Stimulated activated naive CD8-positive, alpha-beta T cell treated with anti-CD3 and anti-CD28 coated beads, Interleukin-15, amount 100 ng/mL, for 72 hours (primary cell): ENCODE measurements at places on chromosomes 5 and 9.

DNA sequence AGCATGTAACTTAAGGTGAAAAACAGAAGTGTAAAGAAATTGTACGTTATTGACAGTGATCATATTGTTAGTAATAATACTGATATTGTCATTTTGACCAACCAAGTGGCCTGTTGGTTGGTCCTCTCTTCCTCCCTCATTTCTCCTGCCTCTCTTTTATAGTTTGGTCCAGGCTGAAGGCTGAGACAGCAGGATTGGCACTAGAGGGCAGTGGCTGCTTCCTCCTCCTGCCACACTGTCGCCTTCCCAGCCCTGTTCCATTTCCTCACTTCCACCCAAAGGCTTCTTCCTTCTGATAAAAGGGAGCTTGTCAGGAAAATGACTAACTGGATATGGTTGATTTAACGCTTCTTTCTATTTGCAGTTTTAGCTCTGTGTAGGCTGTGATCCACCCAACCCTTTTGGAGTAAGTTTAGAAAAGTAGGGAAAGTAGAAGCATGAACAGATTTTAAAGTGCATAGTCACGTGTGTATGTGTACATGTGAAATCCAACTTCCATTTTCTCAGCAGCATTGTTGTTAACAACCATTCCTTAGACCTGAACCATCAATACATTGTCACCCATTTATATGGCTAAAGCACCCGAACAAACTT lies 35.6 kb downstream of the PTCD2 start:
- DNase-seq = no peak

- no peak for DNase-seq
Observed at GRCh38 chr5:170554521-170555267, 50.9 kb downstream of the KCNIP1 start.

- DNase-seq = no peak
Observed at GRCh38 chr9:120441426-120442307, 138.3 kb downstream of the CDK5RAP2 start.

- DNase-seq = no peak
Observed at GRCh38 chr5:6781716-6782115, 68.5 kb downstream of the TENT4A start.

GRCh38 chr9:118961857-118962256 lies 407.4 kb downstream of the BRINP1 start:
- DNase-seq = no peak

- DNase-seq = no peak
Observed at GRCh38 chr5:80238097-80238496, 17.8 kb downstream of the SERINC5 start.

- no peak for DNase-seq
Observed at GRCh38 chr5:154478224-154478565, at the start of gene HAND1. Gene HAND1 (minus strand): TSS chr5:154478227. CDS start chr5:154478008, 219 bp downstream.

DNA sequence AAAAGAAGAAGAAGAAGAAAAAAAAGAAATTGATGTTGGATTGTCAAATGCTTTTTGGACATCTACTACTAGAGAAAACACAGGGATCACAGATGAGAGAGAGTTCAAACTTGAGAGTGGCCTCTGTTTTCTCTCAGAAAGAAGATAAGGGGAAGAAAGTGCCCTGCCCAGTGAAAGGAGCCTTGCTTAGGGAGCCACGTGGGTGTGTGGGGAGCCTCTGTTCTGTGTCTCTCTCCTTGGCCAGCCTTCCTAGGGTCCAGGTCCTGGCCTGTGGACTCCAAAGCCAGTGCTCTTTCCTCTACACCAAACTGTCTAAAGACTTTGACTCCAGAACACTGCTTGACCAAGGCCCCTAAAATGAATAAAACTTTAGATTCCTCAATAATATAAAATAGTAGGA lies 22.0 kb upstream of the COL15A1 start:
- DNase-seq = no peak

GRCh38 chr5:28542987-28543386 lies 1504.6 kb upstream of the CDH9 start:
- DNase-seq = no peak

DNA sequence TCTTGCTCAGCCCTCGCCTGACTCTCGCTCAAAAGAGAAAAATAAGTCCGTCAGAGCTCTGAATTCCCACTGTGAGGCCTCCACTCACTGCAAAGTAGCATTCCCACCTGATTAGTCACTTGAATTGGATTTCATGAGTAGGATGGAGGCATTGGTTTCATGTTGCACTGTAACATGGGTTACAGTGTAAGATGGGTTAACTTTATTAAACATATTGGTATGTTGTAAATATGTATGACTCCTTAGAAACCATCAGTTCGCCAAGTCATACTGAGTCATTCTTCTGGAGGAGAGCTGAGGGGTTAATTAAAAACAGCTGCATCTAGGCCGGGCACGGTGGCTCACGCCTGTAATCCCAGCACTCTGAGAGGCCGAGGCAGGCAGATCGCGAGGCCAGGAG lies 93.8 kb upstream of the BNC2 start:
- no peak for DNase-seq

GRCh38 chr9:93670208-93671019 lies 94.0 kb downstream of the PHF2 start:
- DNase-seq = no peak

DNA sequence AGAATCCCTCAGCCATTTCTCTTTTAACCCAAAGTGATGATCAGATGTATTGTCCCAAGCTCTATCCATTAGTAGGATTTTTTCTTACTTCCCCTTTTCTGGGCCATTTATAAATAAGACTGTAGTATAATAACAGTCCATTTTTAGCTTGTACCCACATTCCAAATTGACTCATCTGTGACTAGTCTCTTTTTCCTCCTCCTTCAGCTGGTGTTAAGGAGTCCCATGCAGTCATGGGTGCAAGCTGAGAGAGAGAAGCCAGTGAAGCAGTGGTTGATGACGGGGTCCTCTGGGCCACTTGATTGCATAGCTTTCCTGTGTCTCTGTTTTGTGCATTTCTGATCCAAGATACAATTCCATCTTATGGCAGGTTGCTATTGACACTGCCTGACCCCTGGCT lies 476.0 kb upstream of the CD180 start:
- DNase-seq = no peak

DNA sequence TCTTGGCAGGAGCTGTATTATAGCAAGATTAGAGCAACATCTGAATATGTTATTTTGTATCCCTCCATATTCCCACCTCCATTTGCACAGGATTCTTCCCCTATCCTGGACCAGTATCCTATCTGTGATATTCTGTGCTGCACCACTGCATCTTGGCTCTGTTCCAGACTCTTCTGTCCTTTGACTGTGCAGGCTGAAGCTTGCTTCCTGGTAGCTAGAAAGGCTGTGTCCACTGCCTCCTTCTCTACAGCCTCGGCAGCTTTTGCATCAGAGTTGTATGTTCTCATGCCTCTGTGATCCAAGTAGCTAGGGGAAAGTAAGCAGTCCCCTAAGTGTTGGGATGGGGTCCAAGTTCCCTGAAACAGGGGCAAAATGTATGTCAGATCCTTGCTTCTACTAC lies 104.1 kb downstream of the GAS1 start:
- DNase-seq = no peak

DNA sequence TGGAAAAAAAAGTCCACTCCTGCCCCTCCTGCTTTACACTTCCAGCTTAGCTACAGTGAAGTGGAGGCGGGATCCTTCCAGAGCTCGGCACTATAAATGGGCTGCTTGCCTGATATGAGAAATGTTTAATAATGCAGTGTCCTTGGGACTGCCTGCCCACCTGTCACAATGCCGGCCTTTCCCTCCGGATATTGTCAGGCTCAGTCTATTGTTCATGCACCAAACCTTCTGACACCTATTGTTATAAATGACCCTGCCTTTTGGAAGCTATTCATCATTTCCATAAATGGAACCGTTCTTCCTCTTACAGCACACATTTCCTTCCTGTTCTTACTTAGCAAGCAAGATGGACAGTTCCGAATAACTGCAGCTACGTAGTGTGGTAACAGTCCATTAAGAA lies 146.3 kb downstream of the DMAC1 start:
- DNase-seq = no peak

DNA sequence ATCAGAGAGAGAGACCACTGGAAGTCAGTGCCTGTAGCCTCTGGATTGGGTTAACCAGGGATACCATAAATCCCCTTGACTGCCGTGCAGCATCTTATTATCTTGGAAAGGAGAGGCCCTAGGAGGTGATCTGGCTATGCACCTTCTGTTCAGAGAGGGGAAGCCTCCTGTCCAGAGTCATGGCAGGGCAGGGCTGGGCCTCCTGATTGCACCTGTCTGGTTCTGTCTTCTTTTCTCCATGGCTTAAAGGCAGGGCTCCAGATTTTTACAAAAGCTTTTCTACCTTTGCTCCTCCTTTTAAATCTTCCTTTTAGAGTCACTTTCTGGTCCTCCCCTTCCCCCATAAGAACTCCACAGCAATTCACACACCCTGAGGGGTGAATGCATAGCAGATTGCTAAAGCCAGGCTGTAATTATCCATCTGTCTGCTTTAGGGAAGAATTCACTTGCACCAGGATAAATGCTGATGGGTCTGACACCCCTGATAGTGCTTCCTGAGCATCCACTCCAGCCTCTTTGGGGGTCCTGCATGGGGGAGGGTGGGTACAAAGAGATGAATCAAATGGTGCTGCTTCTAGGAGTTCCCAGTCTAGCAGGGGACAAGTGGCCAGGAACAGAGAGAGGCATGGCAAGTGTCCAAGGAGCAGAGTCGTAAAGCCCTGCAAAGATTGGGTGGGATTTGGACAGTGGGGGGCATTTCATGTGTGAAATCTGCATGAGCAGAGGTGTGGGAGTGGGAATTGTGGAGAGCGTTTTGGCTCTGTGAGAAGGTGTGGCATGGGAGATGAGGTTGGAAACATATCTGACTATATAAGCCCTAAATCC lies 141.3 kb upstream of the ALDH1B1 start:
- DNase-seq = no peak

- no peak for DNase-seq
Observed at GRCh38 chr5:160036243-160036642, 27.3 kb downstream of the TTC1 start.

DNA sequence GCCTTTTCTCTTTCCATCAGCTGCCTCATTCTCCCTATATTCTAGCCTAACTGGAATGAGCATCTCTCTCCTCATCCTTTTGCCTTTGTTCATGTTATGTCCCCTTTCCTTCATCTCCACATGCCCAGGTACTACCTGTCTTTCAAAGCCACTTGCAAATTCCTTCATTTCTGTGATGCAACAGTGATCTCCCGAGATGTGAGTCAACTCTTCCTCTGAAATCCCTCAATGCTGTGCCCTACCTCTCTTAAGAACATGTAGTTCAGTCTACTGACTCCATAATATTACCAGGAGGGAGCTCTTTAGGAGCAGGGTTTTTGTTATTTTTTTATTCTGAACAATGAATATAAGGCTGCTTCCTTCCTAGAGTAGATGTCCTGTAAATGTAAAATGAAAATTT lies 91.6 kb downstream of the ZNF462 start:
- no peak for DNase-seq

GRCh38 chr9:77679088-77679487 lies 31.0 kb upstream of the GNA14 start:
- DNase-seq = no peak

DNA sequence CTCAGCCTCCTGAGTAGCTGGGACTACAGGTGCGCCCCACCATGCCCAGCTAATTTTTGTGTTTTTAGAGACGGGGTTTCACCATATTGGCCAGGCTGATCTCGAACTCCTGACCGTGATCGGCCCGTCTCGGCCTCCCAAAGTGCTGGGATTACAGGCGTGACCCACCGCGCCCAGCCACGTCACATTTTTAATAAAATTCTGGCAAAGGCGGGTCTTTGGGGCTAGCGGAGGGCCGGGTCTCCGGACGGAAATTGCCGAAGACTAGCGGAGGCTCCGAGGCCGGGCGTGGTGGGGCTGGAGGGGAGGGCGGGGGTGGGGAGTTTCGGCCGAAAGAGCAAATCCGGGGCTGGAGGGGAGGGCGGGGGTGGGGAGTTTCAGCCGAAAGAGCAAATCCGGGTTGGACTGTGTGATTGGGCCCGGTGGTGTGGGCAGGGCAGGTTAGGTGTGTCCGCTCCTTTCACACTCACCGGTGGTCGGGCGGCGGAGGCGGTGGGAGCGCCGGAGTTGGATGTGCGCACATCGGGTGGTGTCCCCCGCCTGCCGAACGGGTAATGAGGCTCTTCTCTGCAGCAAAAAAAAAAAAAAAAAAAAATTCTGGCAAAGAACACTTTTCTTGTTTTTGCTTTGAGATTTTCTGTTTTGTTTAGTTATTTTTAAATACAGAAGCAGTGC lies 27.1 kb downstream of the RUFY1 start:
- DNase-seq = no peak

GRCh38 chr5:123033157-123033671 lies 3.3 kb downstream of the PPIC start:
- no peak for DNase-seq

- DNase-seq = no peak
Observed at GRCh38 chr9:102521097-102521755, 473.9 kb upstream of the CYLC2 start.

- DNase-seq = no peak
Observed at GRCh38 chr9:131091352-131091992, 4.9 kb upstream of the AIF1L start.

DNA sequence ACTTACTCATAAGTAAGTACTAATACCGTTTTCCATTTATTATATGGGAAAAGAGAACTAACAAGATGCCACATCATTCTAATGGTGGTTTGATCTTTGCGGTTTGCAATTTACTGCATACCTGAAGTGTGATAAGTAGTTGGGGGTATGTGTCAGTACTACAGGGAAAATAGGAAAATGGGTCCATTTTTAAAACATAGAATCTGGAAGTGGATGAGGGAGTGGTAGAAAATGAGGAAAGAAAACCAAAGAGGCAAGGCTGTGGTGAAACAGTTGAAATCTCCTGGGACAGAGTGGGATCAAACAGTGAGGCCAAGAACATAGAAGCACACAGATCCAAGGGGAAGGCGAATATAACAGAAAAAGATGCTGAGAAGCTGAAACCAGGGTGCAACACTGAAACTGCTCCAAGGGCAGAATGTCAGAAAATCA lies 6.7 kb downstream of the ADAMTSL1 start:
- DNase-seq = no peak

GRCh38 chr9:34518896-34519295 lies 3.9 kb downstream of the ENHO start:
- no peak for DNase-seq

- no peak for DNase-seq
Observed at GRCh38 chr5:107621089-107621488, 49.6 kb downstream of the EFNA5 start.

- DNase-seq = no peak
Observed at GRCh38 chr9:129311643-129312042, 133.6 kb upstream of the IER5L start.

DNA sequence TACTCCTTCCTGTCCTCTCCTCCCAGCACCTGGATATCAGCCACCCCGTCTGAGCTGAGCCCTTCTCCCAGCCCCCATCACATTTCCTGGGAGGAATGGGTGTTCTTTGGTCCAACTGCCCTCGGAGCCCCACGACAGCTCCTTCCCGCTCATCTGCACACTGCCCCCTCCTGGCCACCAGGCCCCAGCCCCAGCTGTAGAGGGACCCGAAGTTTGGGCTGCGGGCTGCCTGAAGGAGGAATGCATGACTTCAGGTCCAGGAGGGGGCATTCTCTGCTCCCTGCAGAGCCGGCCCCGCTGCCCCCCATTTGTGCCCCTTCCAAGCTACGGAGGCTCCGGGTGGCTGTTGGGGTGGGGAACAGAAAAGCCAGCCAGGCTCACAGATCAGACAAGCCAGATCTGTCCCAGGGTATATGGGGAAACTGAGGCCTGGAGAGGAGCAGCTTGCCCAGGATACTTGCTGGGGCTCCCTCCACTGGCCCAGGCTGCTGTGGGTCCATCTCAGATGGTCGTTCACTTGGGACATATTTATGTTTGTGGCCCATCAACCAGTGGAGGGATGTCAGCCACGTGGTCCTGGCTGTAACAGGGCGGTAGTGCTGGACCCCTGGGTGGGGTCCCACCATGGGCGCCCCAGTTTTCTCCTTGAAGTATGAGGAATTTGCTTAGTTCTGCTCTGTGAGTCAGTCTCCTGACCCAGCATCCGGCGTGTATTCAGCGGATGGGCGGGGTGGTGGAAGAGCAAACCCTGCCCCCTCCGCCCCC lies 33.1 kb downstream of the DAB2IP start:
- DNase-seq = peak; percentile 21
